ENCODE measurements at places on chromosomes 12 and 14.
A peak's percentile ranks its signal among the peaks of the same experiment; 100 is the strongest.

DNA sequence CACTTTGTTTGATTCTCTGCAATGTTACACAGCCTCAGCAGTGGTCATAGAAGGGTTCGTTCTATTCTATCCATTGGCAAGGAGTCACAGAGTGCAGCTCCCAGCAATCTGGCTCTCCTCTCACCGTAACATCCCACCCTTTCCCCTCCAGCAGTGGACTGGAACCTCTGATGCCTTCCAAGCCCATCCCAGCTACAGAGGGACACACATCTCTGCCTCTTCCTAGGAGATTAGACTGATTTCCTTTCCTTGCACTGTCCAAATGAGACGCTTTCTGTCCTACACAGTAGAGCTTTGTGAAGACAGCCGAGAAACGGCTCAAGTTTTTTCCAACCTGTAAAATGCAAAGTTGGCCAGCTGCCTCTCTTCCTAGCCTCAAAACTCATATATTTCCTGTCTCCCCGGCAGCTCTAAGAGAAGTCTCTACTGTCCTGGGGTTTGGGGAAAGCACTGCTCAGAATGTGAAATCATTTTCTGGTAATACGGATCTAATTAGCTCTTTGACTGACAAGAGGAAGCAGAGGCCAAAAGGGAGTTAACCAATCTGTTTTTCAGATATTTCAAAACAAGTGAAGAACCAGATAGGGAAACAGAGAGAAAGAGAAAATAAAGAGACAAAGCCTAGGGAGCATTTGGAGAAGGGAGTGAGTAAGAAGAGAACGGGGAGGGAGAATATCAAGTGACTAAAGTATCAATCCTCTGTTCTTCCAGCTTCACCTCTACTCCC is 516 bp downstream of the NINJ2 start:
- DNase-seq, result peak; percentile 19

GRCh38 chr12:13258717-13259119 is 62.2 kb downstream of the EMP1 start:
- peak; percentile 33 for DNase-seq

GRCh38 chr14:100584056-100585031 is 2.9 kb downstream of the BEGAIN start:
- DNase-seq, result no peak

- DNase-seq, result no peak
Measured at GRCh38 chr12:55852740-55853139, 10.0 kb upstream of the MMP19 start.

All from umbilical cord (tissue), 2 donors.